Activated CD4-positive, alpha-beta T cell treated with anti-CD3 and anti-CD28 coated beads, Interleukin-2, amount 10 ng/mL, durations not matched to agents 24 days and 14 days (primary cell): ENCODE measurements at places on chromosomes 7 and 10. TPM values are rescaled to one million over a fixed set of nuclear protein-coding genes. Genes with fewer than 3 reads are reported as not detected.

DNA sequence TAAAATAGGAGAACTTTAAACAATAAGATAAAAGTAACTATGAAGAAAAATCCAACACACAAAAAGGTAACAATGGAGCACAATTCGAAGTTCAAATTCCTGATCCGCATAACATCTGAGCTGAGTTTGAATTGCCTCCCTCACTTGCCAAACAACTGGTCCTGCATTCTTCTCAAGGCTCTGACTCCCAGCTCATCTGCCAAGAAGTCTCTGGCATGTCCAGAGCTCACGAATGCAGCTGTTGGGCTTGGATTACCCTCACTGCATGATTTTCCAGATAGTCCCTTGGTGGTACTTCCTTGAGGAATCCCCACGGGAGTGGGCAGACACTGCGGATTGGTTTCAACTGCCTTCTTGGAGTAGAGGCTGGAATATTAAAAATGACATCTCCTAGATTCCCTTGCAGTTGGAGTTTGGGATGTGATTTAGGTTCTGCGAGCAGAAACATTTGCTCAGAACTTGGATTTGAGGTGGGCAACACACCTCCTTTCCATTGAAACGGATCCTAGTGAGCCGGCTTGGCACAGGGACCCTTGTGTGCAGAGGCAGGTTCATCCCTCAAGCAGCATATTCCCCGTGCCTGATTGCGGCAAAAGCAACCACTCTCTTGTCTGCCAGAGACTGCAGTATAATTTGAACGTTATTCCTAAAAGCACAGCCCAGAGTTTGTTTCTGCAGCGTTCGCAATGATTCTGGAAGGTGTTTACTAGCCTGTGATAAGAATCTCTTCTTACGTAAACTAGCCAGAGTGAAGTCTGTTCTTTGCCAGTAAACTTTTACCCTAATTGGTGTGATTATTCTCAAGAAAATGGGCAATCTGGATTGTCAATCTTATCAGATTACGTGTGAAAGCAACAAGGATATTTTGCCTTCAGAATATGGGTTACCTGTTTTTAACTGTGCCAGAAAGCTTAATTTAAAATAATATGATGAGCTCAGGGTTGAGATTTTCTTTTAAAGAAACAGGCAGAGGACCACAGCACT is 23.4 kb upstream of the PRKCQ start:
- no peak for DNase-seq

DNA sequence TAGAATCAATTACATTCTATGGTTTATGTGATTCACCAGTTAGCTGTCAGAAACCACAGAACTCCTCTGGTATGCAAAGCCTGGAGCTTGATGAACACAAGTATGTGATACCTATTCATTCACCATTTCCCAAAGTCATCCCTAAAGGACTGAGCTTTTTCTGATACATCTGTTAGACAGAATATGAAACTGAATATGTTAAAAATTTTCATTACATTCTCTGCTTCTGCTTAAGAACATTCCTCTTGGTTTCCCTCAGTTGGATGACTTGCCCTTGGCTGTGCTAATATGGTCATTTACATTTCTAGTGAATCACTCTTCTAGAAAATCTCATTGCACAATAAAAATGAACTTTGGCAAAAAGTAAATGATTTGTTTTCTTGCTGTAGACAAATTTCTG is 10.8 kb upstream of the PON1 start:
- no peak for DNase-seq

PUS7 gene
- total RNA-seq: 51.9 and 54.5 TPM in 2 replicates

- no peak for DNase-seq
These were observed 972.5 kb downstream of the CNTNAP2 start for GRCh38 chr7:147089051-147089461.

RPEL1 gene
- not detected in 2 replicates for total RNA-seq

DNA sequence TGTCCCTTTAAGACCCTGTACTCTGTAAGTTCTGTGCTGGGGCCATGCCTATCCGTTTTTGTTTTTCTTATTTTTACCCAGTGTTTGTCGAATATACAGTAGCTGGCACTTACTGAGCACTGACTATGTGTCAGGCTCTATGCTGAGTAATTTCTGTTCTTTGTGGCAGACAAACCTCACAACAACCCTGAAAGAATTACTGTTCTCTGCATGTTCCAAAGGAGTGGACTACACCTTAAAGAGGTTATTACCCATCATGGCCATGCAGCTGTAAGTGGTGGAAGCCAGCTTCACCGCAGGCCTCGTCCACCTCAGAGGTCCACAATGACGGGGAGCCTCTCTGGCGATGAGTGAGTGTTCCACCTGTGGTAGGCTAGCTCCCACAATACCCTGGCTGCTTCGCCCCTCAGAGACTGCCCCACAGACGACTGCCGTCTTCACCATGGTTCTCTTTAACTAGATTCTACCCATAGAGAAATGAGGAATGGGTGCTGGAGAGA is 30.1 kb upstream of the RBM20 start:
- DNase-seq: peak; percentile 52

DNA sequence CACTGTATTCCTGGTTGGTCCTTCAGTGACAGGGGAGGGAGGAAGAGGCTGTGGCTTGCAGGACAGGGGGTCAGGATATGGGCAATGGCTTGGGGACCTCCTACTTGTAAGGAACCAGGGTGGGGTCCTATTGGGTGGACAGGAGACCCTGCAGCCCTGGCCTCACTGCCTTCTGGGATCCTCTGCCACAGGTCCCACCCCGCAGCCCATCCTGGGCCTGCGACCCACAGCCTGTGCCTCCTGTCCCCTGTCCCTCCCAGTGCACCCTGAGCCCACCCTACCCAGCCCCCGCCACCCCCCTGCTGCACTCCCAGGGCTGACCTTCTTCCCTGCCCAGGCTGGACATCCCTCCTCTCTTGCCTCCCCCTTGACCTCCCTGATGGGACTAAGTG is 58.7 kb upstream of the MYL10 start:
- DNase-seq: no peak

DNA sequence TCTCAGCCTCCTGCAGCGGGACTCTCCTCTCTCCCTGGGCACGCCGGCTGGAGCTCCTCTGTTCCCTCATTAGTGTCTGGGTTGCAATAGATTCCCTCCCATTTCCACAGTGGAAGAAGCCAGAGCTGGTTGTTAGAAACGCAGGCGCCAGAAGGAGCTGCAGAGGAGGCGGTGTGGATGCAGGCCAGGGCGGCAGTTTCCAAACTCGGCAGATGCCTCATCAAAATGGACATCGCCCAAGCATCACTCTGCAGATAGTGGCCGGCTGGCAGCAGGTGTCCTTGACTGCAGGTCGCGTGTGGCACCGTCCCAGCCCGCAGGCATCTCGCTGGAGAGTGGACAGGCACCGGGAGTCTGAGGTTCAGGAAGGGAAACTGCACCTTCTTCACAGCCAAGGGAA is 201.8 kb downstream of the TCERG1L start:
- DNase-seq: no peak

- no peak for DNase-seq
These were observed 157.1 kb downstream of the GATA3 start for GRCh38 chr10:8211631-8212030.

GRCh38 chr7:1601956-1602355 is 32.1 kb upstream of the PSMG3 start:
- no peak for DNase-seq

- DNase-seq: no peak
These were observed 30.5 kb downstream of the KIAA1217 start for GRCh38 chr10:24239289-24240040.

DNA sequence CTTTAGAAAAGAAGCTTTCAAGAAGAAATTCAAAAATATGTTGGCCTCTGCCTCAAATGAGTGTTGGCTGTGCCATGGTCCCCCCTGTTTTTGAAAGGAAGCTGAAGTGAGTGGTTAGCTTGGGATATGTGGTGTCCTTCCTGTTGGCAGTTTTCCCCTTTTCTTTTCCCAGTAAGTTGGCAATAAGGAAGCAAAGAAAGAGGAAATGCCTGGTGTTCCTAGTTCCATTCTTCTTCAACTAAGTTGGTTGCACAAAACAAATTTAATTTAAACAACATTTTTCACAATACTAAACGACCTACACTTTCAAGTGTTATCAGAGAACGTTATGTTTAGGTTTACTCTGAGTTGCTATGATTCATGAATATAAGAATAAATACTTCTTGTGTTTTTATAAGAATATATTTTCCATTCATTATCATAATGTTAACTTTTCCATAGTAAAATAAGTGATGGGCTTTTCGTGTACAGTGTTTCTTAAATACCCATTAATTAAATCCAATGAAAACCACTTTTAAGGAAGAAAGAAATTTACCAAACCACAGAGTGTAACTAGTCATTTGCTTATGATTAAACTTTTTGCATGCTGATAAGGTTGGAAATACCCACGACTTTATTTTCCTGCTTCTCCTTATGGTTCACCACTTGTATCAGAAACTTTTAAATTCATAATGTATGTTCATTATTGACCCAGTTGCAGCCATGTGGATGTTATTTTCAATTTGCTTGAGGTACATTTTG is 7.7 kb downstream of the HDAC9 start:
- DNase-seq: no peak

- no peak for DNase-seq
These were observed 6.3 kb downstream of the EN2 start for GRCh38 chr7:155464183-155464582.

DNA sequence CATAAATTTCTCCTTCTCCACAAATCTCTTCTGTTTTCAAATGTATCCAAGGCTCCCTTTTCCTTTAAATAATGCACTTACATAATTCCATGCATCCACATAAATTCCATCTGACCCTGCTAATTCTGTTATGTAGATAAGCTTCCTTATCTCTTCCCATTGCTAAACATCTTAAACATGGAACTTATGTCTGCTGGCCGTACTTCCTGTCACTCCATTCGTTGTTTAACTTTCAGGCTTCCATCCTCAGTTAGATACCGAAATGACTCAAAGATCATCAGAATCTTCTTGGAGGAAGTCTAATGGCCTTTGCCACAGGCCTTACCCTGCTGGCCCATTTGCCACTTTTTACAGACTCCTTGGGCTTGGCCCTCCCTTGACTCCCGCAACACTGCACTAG is 330.9 kb downstream of the GFRA1 start:
- no peak for DNase-seq

DNA sequence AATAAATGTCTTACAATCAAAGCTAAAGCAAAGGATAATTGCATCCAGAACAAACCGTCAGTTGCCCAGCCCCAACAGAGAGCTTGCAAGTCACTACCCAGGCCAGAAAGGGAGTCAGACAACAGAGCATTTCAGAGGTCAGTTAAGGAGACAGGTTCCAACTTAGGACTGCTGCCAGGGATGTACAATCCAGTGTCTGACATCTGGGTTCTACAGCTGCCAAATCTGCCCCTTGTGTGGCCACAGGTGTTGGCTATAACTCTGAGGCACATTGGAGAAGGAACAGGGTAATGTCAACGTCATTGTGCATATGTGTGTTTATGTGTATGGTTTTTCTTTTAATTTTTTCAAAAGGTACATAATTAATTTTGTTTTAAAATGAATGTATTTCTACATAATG is 85.2 kb upstream of the GLCCI1 start:
- DNase-seq: no peak

DNA sequence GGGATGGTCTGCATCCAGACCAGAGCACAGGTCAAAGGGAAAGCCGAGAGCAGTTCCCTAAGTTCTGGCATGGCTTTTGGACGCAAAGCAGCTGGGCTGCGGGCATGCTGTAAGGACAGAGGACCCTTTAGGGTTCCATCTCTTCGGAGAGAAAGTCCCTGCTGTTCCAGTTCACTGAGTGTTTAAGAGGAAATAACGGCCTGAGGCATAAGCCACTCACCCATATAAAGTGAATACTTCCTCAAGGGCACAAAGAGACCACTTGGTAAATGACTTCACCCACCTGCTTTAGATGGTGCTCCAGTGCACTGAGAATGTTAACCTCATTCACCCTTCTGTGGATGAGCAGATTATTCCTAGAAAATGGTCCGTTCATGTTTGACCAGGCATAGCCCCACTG is 586.7 kb upstream of the GALNT17 start:
- no peak for DNase-seq

GRCh38 chr7:96921231-96921630 is 84.1 kb upstream of the DLX6 start:
- no peak for DNase-seq

DNA sequence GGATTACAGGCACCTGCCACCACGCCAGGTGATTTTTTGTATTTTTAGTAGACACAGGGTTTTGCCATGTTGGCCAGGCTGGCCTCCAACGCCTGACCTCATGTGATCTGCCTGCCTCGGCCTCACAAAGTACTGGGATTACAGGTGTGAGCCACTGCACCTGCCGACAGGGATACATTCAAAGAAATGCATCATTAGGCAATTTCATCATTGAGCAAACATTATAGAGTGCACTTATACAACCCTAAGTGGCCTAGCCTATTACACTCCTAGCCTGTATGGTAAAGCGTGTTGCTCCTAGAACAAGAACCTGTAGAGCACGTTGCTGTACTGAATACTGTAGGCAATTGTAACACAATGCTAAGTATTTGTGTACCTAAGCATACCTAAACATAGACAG is 350.3 kb downstream of the GALNT17 start:
- DNase-seq: no peak

CYP17A1 gene
- total RNA-seq: not detected in 2 replicates

DNA sequence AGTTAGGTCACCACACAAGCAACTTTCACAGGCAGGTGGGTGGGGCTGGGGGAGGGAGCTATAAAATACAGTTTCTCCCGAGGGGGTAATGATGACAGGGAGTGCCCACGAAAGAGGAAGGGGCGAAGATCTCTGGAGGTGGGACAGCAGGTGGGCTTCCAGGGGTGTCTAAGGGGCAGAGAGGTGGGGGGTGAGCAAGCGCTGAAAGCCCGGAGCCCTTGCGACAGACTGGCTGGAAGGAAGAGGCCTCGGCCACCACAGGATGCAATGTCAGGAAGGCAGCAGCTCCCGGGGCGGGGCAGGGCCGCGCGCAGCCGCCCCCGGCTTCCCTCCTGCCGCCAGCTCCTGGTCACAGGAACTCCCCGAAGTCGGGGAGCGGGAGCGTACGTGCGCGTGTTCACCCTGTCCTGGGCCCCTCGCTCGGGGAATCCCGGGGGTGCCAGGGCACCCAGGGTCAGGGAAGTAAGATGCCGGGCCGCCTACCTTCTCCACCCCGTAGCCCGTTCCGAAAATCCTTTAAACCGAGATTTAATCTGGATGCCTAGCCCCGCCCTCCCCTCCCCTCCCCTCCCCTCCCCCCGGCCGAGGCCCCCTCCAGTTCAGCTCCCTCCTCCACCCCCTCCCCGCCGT is 105.2 kb upstream of the PPIF start:
- peak; percentile 87 for DNase-seq

AKR1D1 gene
- not detected in 2 replicates for total RNA-seq

GSTO2 gene
- 0.77 and 1.3 TPM in 2 replicates for total RNA-seq

DNA sequence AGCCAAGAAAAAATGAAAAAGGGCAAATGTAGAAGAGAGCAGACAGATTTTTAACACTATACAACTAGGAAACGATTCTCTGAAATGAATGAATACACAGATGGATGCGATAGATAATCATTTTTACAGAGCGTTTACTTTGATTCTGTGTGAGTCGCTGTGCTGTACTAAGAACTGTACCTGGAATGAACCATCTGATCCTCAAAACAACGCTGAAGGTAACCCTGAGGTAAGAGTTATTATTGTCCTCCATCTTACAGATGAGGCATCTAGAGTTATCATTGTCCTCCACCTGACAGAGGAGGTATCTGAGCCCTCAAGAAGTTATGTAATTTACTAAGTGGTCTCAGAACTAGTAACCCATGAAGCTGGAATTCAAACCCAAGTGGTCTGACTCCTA is 80.2 kb downstream of the CHCHD3 start:
- DNase-seq: no peak

GRCh38 chr7:94510582-94511496 is 1.2 kb downstream of the CASD1 start:
- peak; percentile 78 for DNase-seq
